ENCODE measurements at places on chromosomes 2 and 18.

GRCh38 chr2:173713904-173714555, 251.1 kb downstream of the SP3 start:
- DNase-seq = no peak

DNA sequence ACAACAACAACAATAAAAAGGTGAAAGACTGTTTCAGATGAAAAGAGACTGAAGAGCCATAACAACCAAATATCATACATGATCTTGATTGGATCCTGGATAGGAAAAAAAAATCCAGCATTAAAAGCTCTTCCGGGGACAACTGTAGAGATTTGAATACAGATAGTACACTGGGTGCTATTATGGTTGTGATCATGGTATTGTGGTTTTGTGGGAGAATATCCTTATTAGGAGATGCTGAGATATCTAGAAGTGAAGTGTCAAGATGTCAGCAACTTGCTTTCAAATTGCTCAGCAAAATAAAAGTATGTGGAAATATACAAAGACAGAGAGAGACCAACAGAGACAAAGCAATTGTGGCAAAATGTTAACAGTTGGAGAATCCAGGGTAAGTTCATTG, 15.5 kb upstream of the SPATA3 start:
- no peak for DNase-seq

DNA sequence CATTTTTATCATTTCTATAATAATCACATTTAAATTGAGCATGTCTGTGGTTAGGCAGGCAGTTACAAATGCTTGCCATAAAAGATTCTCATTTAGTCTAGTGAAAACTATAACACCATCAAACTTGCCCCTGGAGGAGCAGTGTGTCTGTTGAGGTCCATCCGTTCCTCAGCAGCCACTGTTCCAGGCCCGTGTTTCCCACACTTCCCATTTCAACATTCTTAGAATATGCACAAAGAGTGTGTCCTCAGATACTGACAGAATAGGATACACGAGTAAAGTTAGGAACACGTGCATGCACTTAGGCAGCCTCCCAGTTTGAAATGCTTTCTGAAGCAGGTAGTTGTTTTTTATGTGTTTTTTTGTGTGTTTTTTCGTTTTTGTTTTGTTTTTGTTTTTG, 39.9 kb downstream of the NCK2 start:
- no peak for DNase-seq

- no peak for DNase-seq
These were observed 34.2 kb downstream of the MYO7B start for GRCh38 chr2:127569666-127570065.

DNA sequence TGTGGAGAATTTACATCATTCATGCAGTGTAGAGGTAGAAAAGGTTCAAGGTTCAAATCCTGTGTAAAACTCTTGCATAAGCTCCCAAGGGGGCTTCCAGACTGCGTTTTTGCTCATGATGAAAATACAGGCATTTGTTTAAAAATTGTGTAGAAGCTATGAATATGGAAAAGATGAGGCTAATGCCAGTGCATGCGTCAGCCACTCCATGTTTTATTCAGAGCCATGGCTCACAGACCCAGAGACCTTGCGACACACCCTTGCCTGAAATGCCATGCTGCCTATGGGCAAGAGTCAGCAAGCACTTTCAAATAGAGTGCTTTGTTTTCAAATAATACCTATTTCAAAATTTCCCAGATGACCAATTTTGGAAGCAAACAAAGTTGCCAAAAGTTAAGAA, 262.3 kb downstream of the TRIB2 start:
- no peak for DNase-seq

DNA sequence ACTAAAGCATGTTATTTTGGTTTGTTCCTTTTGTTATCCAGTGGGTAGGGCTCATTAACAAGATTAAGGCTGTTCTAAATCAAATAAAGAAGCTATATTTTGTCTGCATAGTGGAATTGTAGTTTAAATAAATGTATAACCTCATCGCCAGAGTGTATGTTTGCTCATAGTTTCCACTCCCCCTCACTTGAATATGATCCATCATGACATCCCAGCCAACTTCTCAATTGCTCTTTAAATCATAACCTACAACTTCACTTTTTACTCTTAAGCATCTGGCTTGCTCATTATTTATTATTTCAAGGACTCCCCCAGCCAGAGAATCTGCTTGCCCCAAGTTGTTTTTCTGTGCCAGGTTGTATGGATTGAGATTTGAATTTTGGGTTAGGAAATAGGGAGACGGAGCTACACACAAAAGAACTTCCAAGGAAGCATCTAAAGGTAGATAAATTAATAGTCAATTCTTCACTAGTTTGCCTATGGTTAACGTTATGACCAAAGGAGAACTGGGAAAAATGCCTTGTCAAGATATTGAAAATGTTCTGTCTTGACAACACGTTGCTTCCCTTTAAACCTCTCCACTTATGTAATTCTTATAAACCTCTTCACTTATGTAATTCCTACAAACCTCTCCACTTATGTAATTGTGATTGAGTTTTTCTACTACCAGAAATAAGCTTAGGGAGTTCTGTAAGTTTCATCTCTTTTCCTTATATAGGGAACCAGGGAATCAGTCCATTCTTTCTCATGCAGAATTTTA, 55.4 kb upstream of the UPP2 start:
- DNase-seq = no peak

- DNase-seq = no peak
These were observed 92.6 kb downstream of the EPB41L3 start for GRCh38 chr18:5451150-5451549.

GRCh38 chr2:98436734-98437133, 7.9 kb upstream of the INPP4A start:
- DNase-seq = no peak

DNA sequence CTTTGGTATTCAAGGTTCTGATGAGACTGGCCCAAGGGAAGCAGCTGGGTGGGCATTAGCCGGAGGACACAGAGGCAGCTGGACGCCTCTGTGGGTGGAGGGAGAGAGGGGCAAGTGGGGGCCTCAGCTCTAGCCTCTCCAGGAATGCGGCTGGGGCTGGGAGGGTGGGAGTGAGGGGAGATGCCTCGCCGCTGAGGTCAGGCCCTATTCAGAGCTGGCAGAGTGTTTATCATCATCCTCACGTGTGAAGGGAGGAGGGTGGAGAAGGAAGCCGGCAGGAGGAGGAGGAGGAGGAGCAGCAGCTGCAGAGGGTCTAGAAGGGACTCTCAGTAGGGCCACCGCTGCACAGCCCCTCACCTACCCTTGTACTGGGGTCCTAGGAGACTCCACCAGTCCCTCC, 43.1 kb downstream of the TNS1 start:
- no peak for DNase-seq

DNA sequence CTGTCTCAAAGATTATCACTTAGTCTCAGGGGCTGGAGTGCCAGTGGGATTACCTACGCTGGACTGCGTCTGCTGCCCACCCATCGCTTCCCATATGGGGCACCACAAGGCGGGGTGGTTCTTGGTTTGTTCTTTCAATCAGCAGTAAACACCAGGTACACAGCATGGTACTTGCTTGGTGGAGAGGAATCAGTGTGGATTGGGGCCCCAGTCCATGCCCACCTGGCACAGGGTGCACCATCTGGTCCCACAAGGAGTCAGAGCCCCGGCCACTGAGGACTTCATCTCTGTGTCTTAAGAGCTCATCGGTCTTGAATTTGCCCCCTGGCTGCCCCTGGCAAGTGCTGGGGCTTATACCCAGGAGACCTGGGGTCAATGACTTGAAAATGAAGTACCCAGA, 96.2 kb downstream of the GLI2 start:
- DNase-seq = no peak

DNA sequence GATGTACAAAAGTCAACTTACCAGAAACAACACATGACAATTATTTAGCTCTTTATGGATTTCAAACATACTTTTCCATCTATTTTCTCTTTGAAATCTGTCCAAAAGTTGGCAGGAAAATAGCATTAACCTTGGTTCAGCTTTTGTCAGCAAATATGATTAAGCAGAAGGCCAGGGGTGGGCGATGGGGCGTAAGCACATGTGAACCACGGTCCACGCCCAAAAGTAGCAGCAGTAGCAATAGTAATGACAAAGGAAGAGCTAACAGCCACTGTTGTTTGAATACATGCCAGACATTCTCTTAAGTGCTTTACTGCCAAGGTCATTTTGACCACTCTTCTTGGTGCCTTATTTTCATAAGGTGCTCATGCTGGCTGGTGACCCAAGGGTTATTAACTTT, 73.5 kb downstream of the ANTXR1 start:
- no peak for DNase-seq

DNA sequence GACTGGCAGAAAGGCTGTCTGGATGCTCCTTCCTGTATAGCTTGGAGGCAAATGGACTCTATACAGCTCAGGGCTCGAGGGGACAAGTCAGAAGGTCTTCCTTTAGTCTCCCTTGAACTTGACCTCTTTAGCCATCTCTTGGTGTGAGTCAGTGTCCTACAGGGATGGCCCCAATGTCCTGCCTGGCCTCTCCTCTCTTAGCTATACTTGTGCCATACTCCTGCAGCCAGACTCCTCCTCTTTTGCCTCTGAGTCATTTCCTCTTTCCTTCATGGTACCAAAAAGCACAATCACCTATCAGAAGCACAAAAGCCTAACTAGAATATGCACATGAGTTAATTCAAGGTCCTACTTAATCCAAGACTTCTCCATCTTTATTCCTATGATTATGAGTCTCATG, 112.7 kb downstream of the XRCC5 start:
- no peak for DNase-seq

- DNase-seq = no peak
These were observed 348.2 kb upstream of the VRK2 start for GRCh38 chr2:57698392-57698791.

GRCh38 chr2:138112536-138112935, 148.3 kb downstream of the HNMT start:
- DNase-seq = no peak

DNA sequence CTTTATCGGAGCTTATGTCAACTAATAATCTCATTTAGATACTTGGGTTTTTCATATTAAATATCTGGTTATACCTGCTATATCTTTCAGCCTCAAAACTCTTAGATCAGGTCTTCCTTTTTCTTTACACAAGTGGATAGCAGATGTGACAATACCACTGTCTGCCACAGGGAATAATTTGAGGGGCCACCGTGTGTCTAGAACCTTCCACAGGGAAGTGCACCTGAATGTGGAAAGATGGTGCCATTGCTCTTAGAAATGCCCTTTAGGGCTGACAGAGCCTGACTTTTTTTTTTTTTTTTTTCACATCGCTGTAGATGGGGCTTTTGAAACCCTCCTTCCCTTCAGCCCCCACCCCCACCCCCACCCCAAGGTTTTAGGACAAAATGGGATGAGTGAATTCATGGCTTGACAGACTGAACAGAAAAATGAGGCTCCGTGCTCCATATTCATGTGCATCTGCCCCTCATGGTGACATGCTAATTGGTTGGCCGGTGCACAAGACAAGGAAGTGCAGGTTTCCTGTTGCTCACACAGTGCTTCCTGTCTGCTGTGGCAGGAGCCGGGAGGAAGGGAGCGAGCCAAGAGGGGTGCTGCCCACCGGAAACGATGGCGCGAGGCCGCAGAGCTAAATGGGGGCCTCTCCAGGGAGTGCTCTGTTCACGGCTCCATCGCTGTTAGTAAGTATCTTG, 246.0 kb downstream of the LDLRAD4 start:
- DNase-seq = no peak

- DNase-seq = no peak
These were observed 61.7 kb downstream of the KIAA1328 start for GRCh38 chr18:36890598-36890997.

GRCh38 chr2:152585830-152586484, 131.3 kb downstream of the PRPF40A start:
- no peak for DNase-seq

Measured in NCI-H1930 (cell line).